ENCODE measurements at places on chromosomes 5 and 9.

- no peaks in the 10 kb centered on the region for H3K27me3 ChIP-seq
- H3K4me3 ChIP-seq: no peak overlapping the region
- no peak for DNase-seq
- H3K36me3 ChIP-seq: no peaks in the 10 kb centered on the region
- no peak overlapping the region for H3K27ac ChIP-seq
Measured at GRCh38 chr5:85813146-85813545, 804.6 kb upstream of the COX7C start.

DNA sequence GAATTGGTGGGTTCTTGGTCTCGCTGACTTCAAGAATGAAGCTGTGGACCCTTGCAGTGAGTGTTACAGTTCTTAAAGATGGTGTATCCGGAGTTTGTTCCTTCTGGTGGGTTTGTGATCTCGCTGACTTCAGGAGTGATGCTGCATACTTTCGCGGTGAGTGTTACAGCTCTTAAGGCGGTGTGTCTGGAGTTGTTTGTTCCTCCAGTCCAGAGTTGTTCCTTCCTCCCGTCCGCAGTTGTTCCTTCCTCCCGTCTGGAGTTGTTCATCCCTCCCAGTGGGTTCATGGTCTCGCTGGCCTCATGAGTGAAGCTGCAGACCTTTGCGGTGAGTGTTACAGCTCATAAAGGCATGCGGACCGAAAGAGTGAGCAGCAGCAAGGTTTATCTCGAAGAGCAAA, 159.6 kb upstream of the ADAMTSL1 start:
- no peaks in the 10 kb centered on the region for H3K4me1 ChIP-seq
- H3K4me3 ChIP-seq: no peak overlapping the region
- no peak overlapping the region for H3K27ac ChIP-seq
- no peaks in the 10 kb centered on the region for H3K36me3 ChIP-seq

DNA sequence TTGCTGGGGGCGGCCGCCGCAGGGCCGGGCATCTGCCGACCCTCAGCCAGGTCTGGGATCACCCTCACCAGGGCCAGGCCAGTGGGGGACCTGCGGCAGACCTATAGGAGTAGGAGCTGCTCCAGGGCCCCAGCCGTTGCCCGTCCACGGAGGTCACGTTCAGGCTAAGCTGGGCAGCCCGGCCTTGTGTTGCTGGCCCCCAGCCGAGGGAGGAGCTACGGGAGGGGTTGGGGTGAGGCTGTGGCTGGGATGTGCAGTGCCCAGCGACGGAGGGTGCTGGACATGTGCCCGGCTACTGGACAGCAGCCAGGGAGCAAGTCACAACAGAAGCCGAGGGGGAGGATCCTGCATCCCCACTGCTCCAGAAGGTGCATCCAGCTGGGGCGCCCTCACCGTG, 39.6 kb upstream of the SLC6A19 start:
- no peak overlapping the region for H3K4me3 ChIP-seq
- no peaks in the 10 kb centered on the region for H3K27me3 ChIP-seq
- no peak for DNase-seq
- no peak overlapping the region for H3K27ac ChIP-seq
- H3K4me1 ChIP-seq: no peaks in the 10 kb centered on the region

DNA sequence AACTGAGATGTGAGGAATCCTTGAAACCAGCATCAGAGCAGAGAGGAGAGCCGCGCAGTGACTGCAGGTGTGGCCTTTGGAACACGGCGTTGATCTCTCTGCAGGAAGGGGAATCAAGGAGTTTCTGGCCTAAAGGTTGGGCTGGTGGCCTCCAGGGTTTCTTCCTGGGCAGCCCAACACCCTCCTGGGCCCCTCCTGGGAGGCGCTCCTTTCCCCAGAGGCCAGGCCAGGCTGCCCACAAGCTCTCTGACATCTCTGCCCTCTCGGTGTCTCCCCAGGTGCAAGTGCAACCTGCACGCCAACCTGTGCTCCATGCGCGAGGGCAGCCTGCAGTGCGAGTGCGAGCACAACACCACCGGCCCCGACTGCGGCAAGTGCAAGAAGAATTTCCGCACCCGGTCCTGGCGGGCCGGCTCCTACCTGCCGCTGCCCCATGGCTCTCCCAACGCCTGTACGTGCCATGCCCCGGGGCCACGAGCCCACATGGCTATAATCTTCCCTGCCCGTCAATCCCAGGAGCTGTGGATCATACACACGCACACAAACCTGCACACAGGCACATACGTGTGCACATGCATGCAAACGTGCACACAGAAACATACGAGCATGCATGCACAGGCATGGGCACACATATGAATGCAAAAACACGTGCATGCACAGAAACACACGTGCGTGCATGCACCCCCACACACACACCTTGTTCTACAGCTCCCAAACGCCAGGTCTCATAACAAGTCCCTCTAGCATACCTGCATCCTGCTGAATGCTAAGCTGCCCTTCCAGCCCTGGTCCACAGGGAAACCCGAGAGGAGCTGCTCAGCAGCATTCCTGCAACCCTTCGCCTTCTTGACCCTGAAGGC, 64.9 kb downstream of the NTNG2 start:
- H3K27ac ChIP-seq: no peak overlapping the region
- no peaks in the 10 kb centered on the region for H3K36me3 ChIP-seq
- no peak overlapping the region for H3K4me3 ChIP-seq
- no peak for DNase-seq
- no peaks in the 10 kb centered on the region for H3K27me3 ChIP-seq

DNA sequence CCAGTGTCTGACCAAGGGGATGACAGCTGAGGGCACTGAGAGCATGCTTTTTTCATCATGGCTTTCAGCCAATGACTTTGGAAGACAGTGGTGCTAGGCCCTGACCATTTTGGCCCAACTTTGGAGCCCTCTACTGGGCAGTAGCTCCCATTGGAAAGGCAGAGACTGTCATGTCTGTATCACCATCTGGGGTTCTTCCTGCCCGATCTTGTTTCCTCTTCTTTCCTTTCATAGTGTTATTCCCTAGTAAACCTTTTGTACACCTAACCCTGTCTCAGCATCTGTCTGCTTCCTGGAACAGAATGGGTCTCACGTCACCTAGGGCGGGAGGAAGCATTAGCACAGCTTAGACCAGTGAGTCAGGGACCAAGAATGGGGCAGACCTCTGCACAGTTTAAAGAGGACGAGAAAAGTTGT, 97.4 kb upstream of the MAST4 start:
- DNase-seq: peak; percentile 53
- no peaks in the 10 kb centered on the region for H3K4me1 ChIP-seq
- no peaks in the 10 kb centered on the region for H3K27me3 ChIP-seq
- no peak overlapping the region for H3K27ac ChIP-seq
- H3K4me3 ChIP-seq: no peak overlapping the region

GRCh38 chr5:176817841-176818377, 7.5 kb downstream of the UNC5A start:
- no peak for DNase-seq
- no peaks in the 10 kb centered on the region for H3K27me3 ChIP-seq
- no peak overlapping the region for H3K4me3 ChIP-seq
- no peaks in the 10 kb centered on the region for H3K4me1 ChIP-seq
- no peak overlapping the region for H3K27ac ChIP-seq
